Esophagus squamous epithelium (tissue), 5 donors: ENCODE measurements at places on chromosomes 3 and 15. TPM values are rescaled to one million over a fixed set of nuclear protein-coding genes. Genes with fewer than 3 reads are reported as not detected.

GOLGA6D gene
- total RNA-seq = not detected

DNA sequence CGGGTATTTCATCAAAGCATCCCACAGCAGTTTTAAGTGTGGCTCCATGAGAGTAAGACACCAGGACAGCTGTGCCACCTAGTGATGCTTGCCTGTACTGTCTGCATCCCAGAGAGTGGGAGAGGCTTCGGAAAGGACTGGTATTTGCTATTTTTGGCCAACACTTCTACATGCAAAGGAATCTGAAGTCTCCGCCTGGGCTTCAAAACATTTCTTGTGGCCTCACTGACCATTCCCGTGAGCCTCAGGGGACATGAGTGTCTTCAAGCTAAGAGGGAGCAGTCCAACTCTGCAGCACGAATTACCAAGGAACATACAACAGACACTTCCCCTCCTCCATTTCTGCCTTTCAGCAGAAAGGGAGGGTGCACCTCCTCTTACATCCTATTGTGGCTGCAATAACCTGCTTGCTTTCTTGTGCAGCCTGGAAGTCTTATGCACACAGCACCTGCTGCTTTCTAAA is 177.5 kb downstream of the RORA start:
- no peaks in the 10 kb centered on the region for H3K36me3 ChIP-seq
- H3K4me1 ChIP-seq = peaks cover 21% of the 10 kb centered on the region
- H3K27ac ChIP-seq = no peak overlapping the region
- H3K27me3 ChIP-seq = no peaks in the 10 kb centered on the region
- DNase-seq = no peak

GRCh38 chr15:92580933-92581445 is 74.6 kb downstream of the FAM174B start:
- no peaks in the 10 kb centered on the region for H3K4me1 ChIP-seq
- H3K27ac ChIP-seq = no peak overlapping the region
- no peak overlapping the region for H3K4me3 ChIP-seq

CHRNA5 gene
- 1.7 TPM for total RNA-seq

- DNase-seq = no peak
- H3K27ac ChIP-seq = peak overlapping the region; percentile 66
- no peak overlapping the region for H3K4me3 ChIP-seq
- H3K4me1 ChIP-seq = peaks cover 13% of the 10 kb centered on the region
Observed at GRCh38 chr3:37491776-37492175, 317.4 kb upstream of the LRRFIP2 start.

GPR160 gene
- 0.88 TPM for total RNA-seq

DNA sequence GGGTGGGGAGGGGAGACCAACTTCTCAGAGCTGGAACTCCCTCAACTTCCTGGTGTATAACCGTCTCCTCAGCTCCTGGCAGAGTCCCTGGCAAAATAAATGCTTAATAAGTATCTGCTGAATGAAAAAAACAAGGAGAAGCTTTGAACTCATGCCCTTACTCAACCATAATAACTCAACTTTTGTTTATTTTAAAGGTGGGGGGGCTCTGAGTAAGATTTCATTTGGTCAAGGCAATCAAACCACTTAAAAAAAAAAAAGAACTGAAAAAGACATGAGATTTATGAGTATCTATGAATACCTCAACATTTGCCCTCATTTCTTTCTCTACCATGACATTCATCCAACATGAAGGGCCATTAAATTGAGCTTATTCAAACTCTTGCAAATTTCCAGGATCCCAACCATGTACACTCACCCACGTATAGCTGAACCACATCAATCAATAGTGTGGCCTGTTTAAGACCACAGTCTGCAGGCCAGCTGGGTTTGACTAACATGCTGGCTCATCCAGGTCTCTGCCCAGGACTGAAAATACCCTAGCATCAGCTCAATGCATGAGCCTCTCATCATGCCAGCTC is 157.9 kb downstream of the FOXP1 start:
- H3K27me3 ChIP-seq = no peaks in the 10 kb centered on the region
- no peak for DNase-seq
- peaks cover 22% of the 10 kb centered on the region for H3K4me1 ChIP-seq
- H3K36me3 ChIP-seq = no peaks in the 10 kb centered on the region

DNA sequence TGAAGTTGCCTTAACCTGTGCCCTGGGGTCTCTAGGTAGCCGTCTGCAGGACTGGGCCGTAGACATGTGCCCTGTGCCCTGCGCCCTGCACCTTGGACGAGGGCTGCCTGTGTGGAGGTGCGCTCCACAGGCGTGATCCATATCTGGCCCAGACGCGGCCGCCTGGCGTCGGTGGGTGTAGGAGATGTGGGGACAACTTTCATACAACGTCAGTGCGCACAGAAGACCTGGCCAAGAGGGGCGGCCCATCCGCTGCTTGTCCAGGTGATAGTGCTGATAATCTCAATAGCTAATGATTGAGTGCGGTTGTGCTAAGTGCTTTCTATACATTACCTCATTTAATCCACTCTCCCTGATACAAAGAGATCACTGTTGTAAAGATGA is 665 bp upstream of the RASGRP1 start:
- no peaks in the 10 kb centered on the region for H3K27me3 ChIP-seq
- H3K27ac ChIP-seq = peak overlapping the region; percentile 89
- peaks cover 12% of the 10 kb centered on the region for H3K4me1 ChIP-seq

GRCh38 chr3:8387571-8387970 is 114.1 kb upstream of the LMCD1 start:
- DNase-seq = no peak
- no peaks in the 10 kb centered on the region for H3K36me3 ChIP-seq
- no peak overlapping the region for H3K27ac ChIP-seq
- no peaks in the 10 kb centered on the region for H3K27me3 ChIP-seq
- H3K4me1 ChIP-seq = no peaks in the 10 kb centered on the region

- no peak overlapping the region for H3K27ac ChIP-seq
- H3K36me3 ChIP-seq = no peaks in the 10 kb centered on the region
- no peak for DNase-seq
Observed at GRCh38 chr15:81752974-81753373, 292.8 kb downstream of the MEX3B start.

UTS2B gene
- total RNA-seq = 0.38 TPM

GOLGA8O gene
- 0.19 TPM for total RNA-seq

DNA sequence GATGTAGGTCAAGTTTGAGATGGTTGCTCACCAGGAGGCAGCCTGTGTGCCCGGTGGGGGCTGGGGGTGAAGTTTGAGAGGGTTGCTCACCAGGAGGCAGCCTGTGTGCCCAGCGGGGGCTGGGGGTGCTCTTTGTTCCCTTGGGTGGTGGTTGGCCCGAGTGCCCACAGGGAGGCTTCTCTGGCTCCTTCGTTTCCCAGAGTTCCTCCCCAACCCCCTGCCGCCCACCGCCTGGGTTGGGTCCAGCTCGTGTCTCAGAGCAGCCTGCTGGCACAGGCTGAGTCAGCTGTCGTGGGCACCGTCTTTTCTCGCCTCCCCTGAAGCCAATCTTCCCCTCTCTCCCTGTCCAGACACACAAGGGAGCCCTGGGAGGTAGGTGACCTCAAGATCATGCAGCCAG is 3.1 kb downstream of the APBA2 start:
- no peaks in the 10 kb centered on the region for H3K27me3 ChIP-seq
- no peak overlapping the region for H3K4me3 ChIP-seq
- H3K36me3 ChIP-seq = no peaks in the 10 kb centered on the region
- H3K27ac ChIP-seq = no peak overlapping the region
- H3K4me1 ChIP-seq = peaks cover 13% of the 10 kb centered on the region
- DNase-seq = no peak

DNA sequence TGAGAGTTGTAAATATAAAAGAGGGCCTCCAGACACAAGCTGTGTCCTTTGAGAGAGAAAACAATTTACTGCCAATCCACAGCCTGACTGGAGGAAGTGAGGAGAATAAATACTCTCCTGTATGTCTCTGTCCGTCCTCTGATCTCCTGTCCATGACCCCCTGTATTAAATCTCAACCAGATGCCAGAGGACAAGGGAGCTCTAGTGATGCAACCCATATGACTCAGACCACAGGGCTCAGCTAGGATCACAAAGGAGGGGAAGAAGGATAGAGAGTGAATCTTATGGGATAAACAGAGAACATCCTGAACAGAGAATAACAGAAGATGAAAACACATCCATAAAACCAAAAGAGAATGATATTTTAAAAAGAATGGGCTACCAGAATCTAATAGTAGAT is 482.6 kb downstream of the PLOD2 start:
- DNase-seq = no peak
- no peaks in the 10 kb centered on the region for H3K4me1 ChIP-seq
- H3K4me3 ChIP-seq = no peak overlapping the region
- no peaks in the 10 kb centered on the region for H3K36me3 ChIP-seq
- H3K27ac ChIP-seq = no peak overlapping the region
- no peaks in the 10 kb centered on the region for H3K27me3 ChIP-seq

GRCh38 chr3:177035676-177036075 is 161.6 kb downstream of the TBL1XR1 start:
- no peaks in the 10 kb centered on the region for H3K27me3 ChIP-seq
- no peaks in the 10 kb centered on the region for H3K36me3 ChIP-seq
- no peak overlapping the region for H3K27ac ChIP-seq

- H3K36me3 ChIP-seq = no peaks in the 10 kb centered on the region
- H3K27me3 ChIP-seq = no peaks in the 10 kb centered on the region
- no peak overlapping the region for H3K4me3 ChIP-seq
- DNase-seq = no peak
Observed at GRCh38 chr3:55077726-55078125, 149.9 kb upstream of the LRTM1 start.

ETV5 gene
- 6.7 TPM for total RNA-seq

GRCh38 chr3:29720665-29721064 is 439.8 kb downstream of the RBMS3 start:
- H3K27me3 ChIP-seq = no peaks in the 10 kb centered on the region
- no peaks in the 10 kb centered on the region for H3K4me1 ChIP-seq
- H3K27ac ChIP-seq = no peak overlapping the region
- no peaks in the 10 kb centered on the region for H3K36me3 ChIP-seq

DNA sequence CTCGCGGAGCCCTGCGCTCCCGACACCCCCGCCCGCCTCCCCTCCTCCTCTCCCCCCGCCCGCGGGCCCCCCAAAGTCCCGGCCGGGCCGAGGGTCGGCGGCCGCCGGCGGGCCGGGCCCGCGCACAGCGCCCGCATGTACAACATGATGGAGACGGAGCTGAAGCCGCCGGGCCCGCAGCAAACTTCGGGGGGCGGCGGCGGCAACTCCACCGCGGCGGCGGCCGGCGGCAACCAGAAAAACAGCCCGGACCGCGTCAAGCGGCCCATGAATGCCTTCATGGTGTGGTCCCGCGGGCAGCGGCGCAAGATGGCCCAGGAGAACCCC is 464 bp downstream of the SOX2 start:
- no peaks in the 10 kb centered on the region for H3K36me3 ChIP-seq
- DNase-seq = no peak
- peaks cover 8% of the 10 kb centered on the region for H3K4me1 ChIP-seq
- H3K4me3 ChIP-seq = peak overlapping the region; percentile 64

GRCh38 chr15:81330366-81331090 is 6.6 kb upstream of the STARD5 start:
- no peak overlapping the region for H3K27ac ChIP-seq
- no peaks in the 10 kb centered on the region for H3K27me3 ChIP-seq
- H3K36me3 ChIP-seq = no peaks in the 10 kb centered on the region
- no peaks in the 10 kb centered on the region for H3K4me1 ChIP-seq
- H3K4me3 ChIP-seq = no peak overlapping the region

DNA sequence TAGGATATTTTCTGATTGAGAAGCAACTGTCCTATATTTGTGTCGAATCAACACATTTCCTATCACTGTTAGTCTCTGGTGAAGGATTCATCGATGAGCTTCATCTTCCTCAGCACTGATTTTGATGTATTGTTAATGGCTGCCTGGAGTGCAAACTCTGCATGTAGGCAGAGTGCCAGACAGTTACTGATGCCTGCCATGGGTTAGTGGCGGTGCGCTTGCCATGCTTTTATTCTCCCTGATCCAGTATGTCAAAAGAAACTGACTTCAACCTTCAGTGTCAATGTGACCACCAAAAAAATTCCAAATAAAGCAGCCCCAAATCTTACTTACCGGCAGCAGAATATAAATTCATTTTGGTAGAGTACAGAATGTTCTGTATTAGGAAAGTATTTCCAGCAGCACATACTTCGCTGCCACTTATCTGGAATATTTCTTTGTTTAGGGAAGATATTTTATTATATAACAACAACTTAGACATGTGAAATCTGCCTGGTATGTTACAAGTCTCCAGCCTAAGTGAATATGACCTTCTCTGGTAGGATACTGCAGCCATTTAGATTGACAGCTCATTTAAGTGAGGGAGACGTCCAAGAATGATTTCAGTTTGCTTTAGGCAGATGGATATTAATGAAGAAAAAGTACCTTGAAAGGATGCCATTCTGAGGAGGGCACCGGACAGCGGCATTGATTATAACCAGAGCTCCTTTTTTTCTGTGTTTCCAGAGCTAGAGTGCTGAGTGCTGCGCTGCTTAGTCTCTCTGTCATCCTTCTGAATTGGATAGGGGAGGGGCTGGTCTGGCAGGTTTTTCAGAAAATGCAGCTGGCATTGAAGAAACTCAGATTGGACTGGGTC is 59.9 kb downstream of the ARHGEF26 start:
- no peak for DNase-seq
- H3K4me1 ChIP-seq = peaks cover 4% of the 10 kb centered on the region
- peak overlapping the region; percentile 7 for H3K4me3 ChIP-seq
- H3K27ac ChIP-seq = peak overlapping the region; percentile 62

DNA sequence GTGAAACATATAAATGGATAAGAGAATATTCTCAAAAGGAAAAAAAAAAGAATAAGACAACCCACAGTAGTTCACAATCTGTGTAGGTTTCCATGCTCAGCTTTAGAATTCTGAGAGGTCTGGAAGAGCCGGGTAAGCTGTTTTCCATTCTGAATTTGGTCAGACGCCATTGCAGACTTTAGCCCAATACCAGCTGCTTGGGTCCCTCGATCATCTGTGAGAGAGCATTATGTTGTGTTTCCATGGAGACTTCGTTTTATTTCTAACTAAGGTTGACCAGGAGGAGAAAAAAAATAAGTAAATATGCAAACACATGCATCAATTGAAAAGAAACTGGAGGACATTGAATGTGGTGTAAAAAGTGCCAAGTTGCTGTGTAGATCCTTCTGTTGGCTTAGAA is 25.5 kb downstream of the KCNAB1 start:
- H3K4me3 ChIP-seq = no peak overlapping the region
- no peaks in the 10 kb centered on the region for H3K36me3 ChIP-seq
- H3K27ac ChIP-seq = no peak overlapping the region
- no peaks in the 10 kb centered on the region for H3K27me3 ChIP-seq

SUCLG2 gene
- 32.8 TPM for total RNA-seq

TMCC1 gene
- 23.5 TPM for total RNA-seq

- H3K36me3 ChIP-seq = no peaks in the 10 kb centered on the region
- no peak for DNase-seq
- H3K4me1 ChIP-seq = no peaks in the 10 kb centered on the region
- no peaks in the 10 kb centered on the region for H3K27me3 ChIP-seq
- no peak overlapping the region for H3K27ac ChIP-seq
Observed at GRCh38 chr3:61547625-61548024, 13.7 kb upstream of the PTPRG start.

- H3K36me3 ChIP-seq = no peaks in the 10 kb centered on the region
- DNase-seq = no peak
- no peak overlapping the region for H3K27ac ChIP-seq
- no peak overlapping the region for H3K4me3 ChIP-seq
- no peaks in the 10 kb centered on the region for H3K27me3 ChIP-seq
Observed at GRCh38 chr3:156551746-156552145, 3.2 kb downstream of the SSR3 start.

TIPIN gene
- 6.1 TPM for total RNA-seq

GRCh38 chr15:60939389-60939788 is 289.7 kb downstream of the RORA start:
- no peaks in the 10 kb centered on the region for H3K27me3 ChIP-seq
- H3K27ac ChIP-seq = no peak overlapping the region
- DNase-seq = no peak
- H3K4me3 ChIP-seq = no peak overlapping the region

GRCh38 chr3:180265551-180265950 is 228.8 kb upstream of the PEX5L start:
- H3K27ac ChIP-seq = no peak overlapping the region
- no peak for DNase-seq
- H3K36me3 ChIP-seq = no peaks in the 10 kb centered on the region
- H3K4me3 ChIP-seq = no peak overlapping the region

SLC9C1 gene
- not detected for total RNA-seq

MOBP gene
- not detected for total RNA-seq
